ENCODE measurements at places on chromosomes 1 and 21.

GRCh38 chr1:99969729-99970621, at the start of gene SLC35A3:
TSS of gene SLC35A3 (plus strand) at chr1:99969996. CDS start at chr1:99993555, 23,559 bp downstream.
- DNase-seq = no peak

GRCh38 chr1:159915571-159916241, 9.6 kb downstream of the TAGLN2 start:
- DNase-seq = no peak

GRCh38 chr21:43273708-43274021, 104.9 kb downstream of the CRYAA start:
- DNase-seq = no peak

DNA sequence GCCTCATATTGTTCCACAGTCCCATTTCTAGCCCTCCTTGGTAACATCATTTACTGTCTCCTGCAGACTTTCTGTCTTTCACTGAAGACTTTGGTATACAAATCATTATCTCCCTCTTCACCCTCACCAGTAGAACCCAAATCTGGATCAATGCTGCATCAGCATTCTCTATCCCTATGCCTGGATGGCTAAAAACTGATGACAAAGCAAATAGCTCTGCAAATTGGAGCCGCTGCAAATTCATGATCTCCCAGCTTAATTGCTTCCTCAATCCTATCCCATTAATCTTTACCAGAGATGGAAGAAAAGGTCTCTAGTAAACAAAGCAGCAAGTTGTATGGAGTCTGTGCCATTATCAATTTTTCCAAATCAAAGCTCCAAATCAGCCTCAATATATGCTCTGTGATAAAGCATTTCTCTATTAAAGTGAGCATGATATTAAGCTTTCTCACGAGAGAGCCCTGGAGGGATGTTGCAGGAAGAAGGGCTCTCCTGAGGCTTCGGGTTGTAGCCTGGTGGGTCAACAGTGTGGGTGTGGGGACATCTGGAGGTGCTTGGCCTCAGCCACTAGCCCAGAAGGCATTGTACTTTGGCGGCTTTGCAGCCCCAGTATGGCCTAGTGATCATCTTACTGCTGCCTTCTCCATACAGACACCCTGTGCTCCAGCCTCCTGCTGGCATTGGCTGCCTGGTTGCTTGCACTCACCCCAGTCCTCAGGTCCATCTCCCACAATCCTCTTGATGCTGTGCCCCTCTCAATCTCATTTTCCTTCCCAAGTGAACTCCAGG, 46.2 kb upstream of the COL24A1 start:
- DNase-seq = no peak

DNA sequence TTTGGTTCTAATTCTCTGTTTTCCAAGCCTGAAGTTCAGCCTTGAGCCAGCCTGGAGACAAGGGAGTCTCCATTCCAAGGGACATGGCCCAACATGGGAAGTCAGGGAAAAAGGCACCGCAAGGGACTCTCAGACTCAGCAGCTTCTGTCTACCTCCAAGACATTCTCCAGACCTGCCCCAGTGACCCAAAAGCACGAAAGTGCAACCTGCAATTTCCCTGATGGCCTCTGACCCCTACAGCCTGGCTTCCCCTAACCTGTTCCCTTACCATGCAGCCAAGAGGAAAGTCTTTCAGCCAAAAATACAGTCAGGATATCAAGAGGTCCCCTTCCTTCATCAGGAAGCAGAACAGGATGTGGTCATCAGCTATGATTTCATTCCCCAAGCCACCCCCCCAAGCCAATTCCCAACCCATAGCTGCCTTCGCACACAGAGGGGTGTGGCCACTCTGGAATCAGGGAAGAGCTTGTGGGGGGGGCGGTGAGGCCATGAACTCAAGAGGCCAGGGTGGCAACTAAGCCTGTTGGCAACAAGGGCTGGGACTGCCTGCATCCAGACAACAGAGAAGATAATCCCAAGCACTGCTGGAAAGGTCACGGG, 59.2 kb downstream of the TIAM1 start:
- DNase-seq = no peak

DNA sequence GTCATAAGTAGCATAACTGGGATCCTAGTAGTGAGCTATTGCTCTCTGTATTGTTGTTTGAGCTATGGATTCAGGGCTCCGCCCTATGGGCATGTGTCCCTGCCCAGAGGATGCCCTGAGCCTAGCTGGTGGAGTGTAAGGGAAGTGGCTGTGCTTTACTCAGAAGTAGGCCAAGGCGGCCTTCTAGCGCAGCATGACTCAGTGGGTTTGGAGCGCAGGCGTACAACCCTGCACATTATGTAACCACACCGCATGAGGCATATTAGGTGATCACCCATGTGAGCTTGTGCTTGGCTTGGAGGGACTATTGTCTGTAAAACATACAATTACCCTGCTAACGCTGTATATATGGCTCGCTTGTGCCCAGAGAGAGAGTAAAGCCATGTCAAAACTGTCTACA, 11.1 kb upstream of the UBE2U start:
- no peak for DNase-seq

- DNase-seq = no peak
Measured at GRCh38 chr21:35291034-35291433, 241.9 kb upstream of the RUNX1 start.

- no peak for DNase-seq
Measured at GRCh38 chr1:116945996-116946395, 36.3 kb downstream of the PTGFRN start.

GRCh38 chr1:234722904-234723720, 113.1 kb upstream of the IRF2BP2 start:
- DNase-seq = no peak

DNA sequence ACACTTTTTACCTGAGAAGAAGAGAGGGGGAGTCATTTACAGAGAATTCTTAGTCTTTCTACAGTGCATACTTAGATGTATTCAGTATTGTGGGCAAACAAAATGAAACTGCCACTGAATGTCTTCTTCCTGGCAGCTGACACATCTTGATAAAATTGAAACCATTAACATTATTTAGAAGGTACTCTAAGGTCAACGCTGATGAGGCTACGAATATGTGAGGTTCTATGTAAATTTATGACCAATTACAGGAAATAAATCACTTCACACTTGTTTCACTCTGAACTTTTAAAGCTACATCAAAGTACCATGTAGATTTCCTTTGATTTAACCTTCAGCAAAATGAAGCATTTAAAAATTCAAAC, 51.3 kb upstream of the GFI1 start:
- no peak for DNase-seq

GRCh38 chr1:154743526-154744036, 126.5 kb downstream of the KCNN3 start:
- DNase-seq = no peak

DNA sequence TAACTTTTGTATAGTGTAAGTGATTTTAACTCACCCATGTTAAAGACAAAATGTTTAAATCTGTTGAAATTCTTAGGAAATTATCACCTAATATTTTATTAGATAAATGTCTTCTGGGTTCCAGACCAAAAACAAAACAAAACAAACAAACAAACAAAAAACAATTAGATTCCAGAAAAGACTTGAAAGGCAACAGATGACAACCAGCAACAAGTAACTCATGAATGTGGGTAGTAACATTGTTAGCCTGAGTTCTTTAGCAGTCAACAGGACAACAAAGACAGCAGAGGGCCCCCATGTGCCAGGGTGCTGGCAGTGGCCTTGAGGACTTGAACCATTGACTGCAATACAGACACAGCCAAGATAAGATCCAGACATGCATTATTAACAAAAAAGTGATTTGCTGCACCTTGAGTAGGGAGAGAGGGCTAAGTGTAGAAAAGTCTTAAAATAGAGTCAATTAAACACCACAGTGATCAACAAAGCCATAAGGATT, 2.4 kb upstream of the CD247 start:
- DNase-seq = no peak

- DNase-seq = peak; percentile 77
Measured at GRCh38 chr1:232767305-232768074, 37.7 kb upstream of the MAP10 start.

GRCh38 chr1:23727362-23727811, 15.9 kb upstream of the ELOA start:
- DNase-seq = peak; percentile 57

GRCh38 chr1:20376880-20377494, 86.3 kb downstream of the VWA5B1 start:
- no peak for DNase-seq

DNA sequence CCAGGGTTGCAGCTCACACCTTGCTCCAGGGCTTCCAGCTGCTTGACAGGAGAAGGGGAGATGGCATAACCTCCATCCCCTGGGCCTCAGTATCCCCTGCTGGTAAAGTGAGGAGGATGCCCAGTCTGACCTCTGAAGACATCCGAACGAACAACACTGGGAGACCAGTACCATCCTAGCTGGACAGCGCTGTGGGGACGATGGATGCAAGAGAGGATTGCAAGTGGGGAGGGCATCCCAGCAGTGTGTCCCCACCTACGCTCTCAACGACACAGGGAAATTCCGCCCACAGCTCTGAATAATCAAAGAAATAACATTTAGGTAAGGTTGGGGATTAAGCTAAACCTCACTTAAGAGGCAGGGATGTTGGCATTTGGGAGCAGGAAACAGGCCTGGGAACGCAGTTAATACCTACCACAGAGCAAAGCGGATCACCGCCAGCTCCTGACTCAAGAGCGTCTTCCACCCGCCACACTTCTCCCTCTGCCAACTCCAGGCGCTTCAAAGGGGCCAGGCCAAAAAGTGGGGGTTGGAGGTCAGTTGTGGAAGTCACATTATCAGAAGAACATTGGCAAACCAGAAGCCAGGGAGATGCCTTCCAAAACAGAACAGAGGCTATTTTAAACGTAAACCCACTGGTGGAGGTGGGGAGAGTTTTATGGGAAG, 47.6 kb downstream of the SSBP3 start:
- DNase-seq = no peak

DNA sequence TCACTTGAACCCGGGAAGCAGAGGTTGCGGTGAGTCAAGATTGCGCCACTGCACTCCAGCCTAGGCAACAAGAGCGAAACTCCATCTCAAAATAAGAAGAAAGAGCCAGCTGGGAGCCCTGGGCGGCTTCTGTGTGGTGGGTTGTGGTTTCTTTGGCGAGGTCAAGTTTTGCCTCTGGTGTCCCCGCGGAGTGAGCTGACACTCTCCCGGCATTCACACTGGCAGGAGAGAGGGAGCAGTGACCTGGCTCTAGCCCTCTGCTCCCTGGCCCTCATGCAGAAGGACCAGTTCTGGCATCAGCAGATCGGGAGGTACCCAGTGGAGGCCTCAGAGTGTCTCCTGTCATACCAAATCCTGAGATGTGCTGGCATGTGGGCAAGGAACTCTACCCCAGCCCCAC, 81.0 kb upstream of the VAMP3 start:
- DNase-seq = no peak

GRCh38 chr1:7422966-7423365, 348.1 kb upstream of the VAMP3 start:
- DNase-seq = no peak

- DNase-seq = no peak
Measured at GRCh38 chr1:228437424-228437962, 20.8 kb upstream of the TRIM17 start.

DNA sequence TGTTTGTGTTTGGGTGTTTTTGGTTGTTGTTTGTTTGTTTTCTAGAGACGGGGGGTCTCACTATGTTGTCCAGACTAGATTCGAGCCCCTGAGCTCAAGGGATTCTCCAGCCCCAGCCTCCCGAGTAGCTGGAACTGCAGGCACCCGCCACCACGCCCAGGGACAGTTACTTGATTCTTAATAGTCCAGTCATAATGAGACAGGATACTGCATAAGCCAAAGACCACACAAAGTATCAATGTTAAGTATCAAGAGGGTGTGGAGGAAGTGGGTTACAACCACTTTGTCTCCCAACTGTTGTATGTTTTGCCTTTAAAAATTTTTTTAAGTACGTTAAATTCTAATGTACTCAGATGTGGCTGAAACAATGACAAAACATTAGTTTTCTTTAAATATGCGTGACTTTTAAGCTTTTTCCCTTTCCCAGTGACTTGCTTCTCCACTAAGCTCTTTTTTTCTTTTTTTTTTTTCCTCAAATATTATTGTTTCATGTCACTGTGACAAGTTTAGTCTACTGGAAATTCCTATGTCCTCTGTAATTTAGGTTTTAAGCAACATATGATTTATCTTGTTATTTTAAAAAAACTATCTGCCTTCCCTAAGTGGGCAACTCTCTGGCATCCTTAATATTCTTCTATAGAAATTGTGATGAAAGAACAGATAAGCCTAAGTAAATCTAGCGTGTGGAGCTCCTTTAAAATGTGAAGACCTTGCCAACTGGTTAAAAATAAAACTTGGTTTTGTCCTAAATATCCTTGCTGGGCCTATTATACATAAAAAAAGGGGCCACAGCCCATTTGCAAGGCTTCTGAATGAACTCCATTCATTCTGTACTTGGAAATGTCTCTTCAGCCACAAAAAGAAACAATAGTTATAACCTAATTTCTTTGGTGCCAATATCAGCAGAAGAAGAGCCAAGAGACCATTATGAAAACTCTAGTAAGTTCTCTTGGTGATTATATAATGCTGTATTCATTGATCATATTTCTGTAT, 56.2 kb upstream of the DPH5 start:
- DNase-seq = no peak

DNA sequence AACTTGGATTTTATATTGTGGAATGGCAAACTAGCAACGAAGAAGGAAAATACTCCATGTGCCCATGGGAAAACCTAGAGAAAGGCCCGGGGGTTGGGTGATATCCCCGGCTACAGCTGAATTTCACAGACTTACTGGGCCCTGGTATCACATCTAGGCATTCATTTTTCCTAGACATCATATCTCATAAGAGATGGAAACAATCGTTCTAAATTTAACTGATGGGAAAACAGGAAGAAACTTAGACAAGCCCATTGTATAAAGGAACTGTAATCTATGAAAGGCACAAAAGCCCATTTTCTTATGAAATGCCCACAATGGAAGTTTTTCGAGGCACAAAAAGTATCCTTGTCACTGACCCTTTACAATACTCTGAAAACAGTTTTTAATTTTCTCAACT, 407.9 kb upstream of the LYPLAL1 start:
- no peak for DNase-seq

DNA sequence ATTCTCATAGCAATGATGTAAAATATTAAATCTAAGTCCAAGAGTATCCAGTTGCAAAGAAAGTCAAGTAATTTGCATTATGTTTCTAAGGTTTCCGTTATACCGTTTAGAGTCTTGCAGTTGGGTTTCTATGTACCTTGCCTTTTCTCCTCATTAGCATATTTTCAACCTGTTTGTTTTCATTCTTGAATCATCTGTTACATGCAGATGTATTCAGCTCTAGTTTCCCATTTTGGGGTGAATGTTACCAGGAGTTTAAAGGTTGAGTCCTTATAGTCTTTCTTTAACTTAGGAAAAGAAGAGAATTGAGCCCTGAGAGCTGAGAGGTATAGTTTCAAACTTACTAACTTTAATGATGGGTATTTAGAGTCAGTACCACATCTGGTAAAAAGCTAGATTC, 139.9 kb downstream of the NFIA start:
- no peak for DNase-seq

- DNase-seq = no peak
Measured at GRCh38 chr1:246319083-246319714, 187.9 kb downstream of the SMYD3 start.

DNA sequence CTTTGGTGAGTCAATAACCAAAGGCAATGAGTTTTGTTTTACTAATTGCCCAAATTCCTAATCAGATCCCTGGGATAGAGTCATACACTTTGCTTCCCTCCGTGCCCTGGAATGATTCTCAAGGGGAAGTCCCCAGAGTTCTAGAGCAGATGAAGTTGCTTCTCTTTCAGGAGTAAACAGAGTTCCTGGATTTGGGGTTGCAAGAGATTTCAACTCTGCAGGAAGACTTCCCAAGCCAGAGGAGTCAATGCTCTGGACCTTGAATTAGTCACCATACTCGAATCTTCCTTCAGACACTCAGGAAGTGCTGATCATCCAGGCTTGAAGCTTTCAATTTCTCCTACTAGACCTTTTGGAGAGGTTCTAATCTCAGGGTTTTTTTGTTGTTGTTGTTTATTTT, 39.6 kb downstream of the FCER1A start:
- DNase-seq = no peak
